ENCODE measurements at places on chromosomes 2 and 18.

GRCh38 chr2:158403237-158403636, 53.3 kb downstream of the CCDC148 start:
- no peak for DNase-seq

GRCh38 chr2:241994086-241994485, 124.6 kb downstream of the RTP5 start:
- DNase-seq, result no peak

DNA sequence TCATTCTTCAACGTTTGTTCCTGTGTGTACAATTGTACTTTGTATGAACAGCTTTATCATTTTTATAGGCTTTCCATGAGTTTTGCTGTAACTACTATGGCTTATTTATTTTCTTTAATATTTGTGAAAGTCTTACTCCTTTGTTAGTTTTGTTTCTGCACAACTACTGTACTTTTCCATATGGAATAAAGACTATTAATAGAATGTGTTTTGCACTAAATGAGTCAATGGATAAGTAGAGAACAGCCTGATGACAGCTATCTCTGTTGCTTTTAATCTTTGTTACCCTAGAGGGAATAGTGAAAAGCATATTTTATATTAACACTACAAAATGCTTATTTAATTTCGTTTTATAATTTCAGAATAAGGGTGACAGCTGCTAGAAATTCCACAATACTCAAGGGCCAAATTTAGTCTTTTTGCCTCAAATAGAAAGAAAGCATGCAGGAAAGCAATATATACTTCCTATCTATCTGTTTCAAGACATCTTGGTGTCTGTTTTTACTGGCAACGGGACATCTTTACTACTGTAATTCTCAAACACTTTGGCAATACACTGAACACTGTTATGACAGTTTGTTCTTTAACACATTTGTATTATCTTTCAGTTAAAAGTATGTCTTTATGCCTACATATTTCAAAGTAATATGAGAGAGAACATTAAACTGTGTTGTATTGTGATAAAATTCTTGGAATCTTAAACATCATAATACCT, 53.9 kb downstream of the WDSUB1 start:
- no peak for DNase-seq

- no peak for DNase-seq
These were observed 221.2 kb downstream of the TGIF1 start for GRCh38 chr18:3671176-3671575.

GRCh38 chr18:50896093-50896492, 17.2 kb downstream of the ME2 start:
- DNase-seq, result no peak

GRCh38 chr18:10852385-10853303, 296.7 kb downstream of the PIEZO2 start:
- no peak for DNase-seq

DNA sequence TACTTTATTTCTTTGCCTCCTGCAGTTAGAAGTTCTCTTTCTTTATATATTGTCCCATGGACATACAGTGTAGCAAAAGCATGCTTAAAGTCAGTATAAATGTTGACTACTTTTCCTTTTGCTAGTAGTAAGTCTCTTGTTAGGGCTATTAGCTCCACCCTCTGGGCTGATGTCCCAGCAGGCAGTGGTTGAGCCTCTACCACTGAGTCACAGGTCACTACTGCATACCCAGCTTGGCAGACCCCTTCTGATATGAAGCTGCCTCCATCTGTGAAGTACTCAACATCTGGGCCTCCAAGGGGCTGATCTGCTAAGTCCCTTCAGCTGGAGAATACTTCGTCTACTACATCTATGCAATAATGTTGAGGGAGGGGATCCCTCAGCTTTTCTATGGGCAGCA, 61.0 kb upstream of the SLC35G4 start:
- DNase-seq, result no peak

DNA sequence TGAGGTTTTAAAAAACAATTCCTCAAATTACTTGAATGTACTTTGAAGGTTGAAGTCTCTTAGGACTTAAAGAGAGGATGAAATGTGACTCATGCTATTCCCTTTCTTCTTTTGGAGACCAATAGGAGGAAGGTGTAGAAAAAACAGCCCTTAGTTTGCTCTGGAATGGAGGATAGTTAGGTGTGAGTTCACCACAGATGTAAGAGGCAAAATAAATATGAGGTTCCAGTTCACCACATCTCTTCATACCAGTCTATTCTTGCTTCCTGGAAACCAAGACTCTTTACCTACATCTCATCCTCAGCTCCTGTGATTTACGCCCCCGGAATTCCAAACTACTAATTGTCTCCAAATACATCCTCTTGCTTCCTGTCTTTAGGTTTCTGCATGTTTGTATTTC, 77.5 kb upstream of the TTC21B start:
- no peak for DNase-seq

DNA sequence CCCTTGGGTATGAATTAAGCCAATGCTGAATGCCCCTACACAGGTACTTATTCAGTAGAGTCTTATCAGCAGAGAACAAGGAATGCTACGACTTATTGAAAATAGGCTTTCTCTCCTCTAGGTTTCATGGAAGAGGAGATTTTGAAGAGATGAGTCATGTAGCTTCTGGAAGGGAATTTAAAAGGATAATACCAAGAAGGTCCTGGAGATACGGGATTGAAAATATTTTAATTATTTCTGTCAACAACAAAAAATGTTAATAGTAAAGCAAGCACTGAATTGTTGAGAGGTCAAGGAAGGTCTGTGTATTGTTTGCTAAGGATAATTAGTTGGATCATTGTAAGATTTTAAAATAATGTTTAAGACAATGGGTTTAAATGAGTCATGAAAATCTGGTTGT, 293.0 kb upstream of the SPHKAP start:
- no peak for DNase-seq
